HL-60 (cell line): ENCODE measurements at places on chromosomes 16 and 17.

GRCh38 chr16:54489225-54490111, 202.9 kb upstream of the IRX3 start:
- no peak for DNase-seq

GRCh38 chr17:44794851-44795413, 35.2 kb downstream of the GJC1 start:
- DNase-seq, result peak; percentile 44

DNA sequence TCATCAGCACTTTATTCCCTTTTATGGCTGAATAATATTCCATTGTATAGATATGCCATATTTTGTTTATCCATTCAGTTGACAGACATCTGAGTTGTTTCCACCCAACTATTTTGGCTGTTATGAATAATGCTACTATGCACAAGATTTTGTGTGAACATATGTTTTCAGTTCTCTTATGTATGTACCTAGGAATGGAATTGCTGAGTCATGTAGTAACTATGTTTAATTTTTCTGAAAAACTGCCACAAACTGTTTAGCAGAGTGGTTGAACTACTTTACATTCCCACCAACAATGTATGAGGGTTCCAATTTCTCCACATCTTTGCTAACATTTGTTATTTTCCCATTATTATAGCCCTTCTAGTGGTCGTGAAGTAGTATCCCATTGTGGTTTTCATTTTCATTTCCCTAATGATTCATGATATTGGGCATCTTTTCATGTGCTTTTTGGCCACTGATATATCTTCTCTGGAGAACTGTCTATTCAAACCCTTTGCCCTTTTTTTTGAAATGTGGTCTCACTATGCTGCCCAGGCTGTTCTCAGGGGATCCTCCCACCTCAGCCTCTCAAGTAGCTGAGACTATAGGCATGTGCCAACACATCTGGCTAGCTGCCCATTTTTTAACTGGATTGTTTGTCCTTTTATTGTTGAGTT, 26.3 kb downstream of the SMURF2 start:
- DNase-seq, result no peak

DNA sequence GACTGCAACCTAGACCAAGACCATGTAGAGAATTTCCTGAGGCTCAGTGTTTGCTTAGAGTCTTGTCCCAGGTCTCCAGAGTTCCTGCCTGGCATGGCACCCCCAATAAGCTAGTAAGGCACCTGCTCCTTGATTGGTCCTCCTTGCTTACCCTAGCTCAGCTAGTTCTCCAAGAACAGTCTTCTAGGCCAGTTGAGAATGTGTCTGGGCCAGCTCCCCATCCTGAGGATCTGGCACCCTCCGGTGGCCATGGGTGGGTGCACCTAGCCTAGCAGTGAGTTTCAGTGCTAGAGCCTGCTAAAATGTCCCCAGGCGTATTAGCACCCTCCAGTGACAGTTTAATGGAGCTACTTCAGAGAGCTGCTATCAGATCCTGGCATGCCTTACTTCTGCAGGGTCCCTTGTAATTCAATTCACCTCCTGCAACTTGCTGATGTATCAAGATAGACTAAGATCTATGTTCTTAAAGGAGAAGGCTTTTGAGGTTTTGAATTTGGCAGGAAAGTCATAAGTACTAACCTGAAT, 44.4 kb upstream of the MED13 start:
- DNase-seq, result peak; percentile 21

DNA sequence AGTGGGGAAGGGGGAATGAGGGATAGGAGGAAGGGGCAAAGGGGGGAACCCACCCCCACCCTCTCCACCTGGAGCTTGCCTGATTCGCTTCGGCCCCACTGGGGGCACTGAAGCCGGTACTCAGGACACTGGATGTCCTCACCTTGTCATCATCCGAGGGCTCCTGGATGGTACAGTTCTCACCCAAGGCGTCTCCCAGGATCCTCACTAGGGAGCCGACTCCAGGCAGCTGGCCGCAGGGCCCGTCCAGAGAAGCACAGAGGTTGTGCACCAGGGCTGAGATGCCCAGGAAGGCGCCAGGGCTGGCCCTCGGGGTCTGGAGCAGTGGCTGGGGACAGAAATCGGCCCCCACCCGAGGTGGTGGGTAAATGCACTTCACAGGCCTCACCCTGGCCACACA, 92.3 kb downstream of the LITAF start:
- no peak for DNase-seq
